Hippocampal formation (tissue), 2 donors: ENCODE measurements at places on chromosomes 12 and 14.

- DNase-seq = no peak
Measured at GRCh38 chr12:20404576-20405346, 36.4 kb downstream of the PDE3A start.

DNA sequence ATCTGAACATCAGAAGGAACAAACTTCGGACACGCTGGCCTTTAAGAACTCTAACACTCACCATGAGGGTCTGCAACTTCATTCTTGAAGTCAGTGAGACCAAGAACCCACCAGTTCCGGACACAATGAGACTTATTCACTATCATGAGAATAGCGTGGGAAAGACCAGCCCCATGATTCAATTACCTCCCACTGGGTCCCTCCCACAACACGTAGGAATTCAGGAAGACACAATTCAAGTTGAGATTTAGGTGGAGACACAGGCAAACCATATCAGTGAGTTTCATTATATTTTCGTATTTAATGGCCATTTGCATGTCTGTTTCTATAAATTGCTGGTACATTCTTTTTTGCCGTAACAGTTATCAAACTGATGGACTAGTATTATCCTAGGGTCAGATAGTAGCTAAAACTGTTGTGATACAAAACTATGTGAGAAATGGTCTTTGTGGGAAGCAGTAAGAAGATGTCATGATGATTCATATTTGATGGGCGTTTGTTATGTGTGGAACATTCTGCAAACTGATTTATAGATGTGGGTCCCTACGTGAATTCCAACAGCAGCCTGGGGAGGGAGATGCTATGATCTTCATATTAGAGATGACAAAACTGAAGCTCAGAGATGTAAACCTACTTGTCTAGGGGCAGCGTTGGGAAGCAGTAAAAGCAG, 282.4 kb upstream of the TMEM132C start:
- no peak for DNase-seq

DNA sequence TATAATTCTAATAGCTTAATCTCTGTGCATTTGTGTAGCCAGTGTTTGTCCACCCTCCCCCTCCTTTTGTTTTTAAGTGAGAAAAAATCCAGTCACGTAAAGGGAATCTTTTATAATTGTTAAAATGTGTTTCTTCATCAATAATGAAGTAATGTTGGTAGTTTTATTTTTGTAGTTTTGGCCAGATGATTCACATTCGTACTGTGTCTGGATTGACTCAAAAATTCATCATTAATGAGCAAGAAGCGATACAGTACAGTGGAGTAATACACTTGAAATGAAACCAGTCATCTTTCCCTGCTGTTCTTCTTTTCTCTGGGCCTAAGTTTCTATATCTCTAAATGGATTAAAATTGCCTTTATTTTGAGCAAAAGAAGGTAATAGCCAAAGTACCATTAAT, 86.5 kb downstream of the SRGAP1 start:
- DNase-seq = no peak

DNA sequence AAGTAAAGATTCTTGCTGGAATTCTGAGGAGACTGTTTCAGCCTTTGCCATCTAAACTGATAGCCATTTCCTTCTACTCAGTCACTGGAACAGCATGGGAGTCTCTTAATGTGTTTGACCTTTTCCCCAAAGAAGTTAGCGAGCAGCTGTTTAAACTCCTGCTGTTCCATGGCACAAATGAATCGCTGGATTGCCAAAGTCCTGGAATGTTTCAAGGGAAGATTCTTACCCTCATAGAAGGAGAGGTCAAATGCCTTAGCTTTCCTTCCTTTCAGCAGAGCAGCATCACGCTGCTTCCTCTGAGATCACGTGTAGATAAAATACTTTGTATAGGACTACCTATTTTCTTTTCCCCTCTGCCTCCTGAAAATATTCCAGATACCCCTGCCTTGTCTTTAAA, 10.5 kb upstream of the NR2C1 start:
- DNase-seq = no peak

DNA sequence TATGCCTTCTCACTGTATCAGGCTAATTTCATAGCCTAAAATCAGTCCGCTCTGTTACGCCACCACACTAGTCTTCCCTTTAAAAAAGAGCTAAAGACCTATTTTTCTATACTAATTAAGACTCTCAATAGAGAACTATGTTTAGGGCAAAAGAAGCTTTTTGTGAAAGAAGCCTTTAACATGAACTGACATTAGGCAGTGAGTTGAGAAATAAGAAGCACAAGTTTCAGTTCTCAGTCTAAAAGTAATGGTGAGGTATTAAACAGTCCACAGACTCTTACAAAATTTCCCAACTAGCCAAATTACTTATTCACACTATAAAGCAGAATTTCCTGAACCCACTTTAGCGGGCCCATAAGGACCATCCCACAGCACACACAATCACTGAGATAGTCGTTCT, 93.7 kb downstream of the SOX5 start:
- DNase-seq = no peak

GRCh38 chr12:71029302-71029701, 108.8 kb upstream of the PTPRR start:
- no peak for DNase-seq

GRCh38 chr12:92439420-92439805, 263.4 kb upstream of the PLEKHG7 start:
- no peak for DNase-seq

- DNase-seq = no peak
Measured at GRCh38 chr12:121250359-121250758, 40.4 kb downstream of the P2RX4 start.

DNA sequence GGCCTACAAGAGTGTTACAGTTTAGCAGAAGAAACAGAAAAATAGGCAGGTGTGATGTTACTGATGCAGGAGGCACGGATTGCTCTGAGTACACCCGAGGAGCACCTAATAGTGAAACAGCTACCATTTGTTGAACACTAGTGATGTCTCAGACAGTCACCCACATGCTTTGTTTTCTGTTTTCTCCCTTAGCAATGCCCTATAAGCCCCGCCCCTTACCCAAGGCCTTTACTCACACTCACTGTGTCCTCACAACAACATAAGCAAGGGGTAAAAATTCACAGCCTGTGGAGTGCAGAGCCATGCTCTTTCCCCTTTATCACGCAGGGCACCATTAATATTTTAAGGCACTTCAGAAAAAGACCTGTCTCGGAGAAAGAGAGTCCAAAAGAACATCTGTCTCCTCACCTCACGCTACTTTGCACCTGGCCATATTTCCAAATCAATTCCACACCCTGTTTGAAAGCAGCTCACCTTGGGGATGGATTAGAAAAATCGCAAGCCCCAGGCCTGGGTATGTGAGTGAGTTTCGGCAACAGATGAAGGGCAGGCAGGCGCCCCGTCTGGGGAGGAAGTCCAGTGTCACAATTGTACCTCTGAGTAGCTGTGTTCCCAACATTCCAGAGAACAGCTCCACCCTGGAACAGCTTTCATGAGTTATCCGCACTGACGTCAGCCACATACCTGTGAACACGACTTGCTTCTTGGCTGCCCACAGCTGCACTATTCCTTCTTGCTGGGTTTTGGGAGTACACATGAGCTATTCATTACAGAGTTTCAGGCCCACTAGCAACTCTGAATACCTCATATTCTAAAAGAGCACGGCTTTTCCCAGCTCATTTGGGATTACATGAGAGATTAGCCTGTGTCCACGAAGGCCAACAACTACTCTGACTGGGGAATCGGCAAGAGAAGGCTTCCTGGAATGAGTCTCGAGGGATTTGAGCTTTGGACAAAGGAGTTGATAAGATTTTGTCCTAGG, 26.0 kb downstream of the MAPK1IP1L start:
- no peak for DNase-seq

GRCh38 chr12:53200107-53200457, 7.0 kb downstream of the ITGB7 start:
- no peak for DNase-seq

DNA sequence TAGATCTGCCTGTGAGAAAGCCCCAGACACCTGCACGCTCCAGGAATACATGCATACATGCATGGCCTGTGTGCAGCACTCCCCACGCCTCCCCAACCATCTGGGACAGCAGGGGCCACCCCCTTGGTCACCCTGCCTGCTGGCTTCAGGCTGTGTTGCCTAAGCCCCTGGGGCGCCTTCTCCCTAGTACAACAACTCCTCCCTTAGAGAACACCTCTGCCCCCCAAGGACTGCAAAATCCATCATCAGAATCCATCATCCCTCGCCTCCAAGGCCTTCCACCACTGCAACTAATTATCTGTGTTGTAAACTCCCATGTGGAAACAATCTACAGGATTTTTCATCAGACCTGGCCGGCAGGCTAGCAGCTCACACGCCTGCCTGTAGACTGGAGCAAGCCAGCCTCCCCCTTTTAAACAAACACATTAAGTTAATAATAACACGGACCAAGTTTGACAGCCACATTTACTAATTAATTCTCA, 36.8 kb downstream of the ZFP36L1 start:
- DNase-seq = no peak

GRCh38 chr14:97410667-97411620, 613.8 kb downstream of the VRK1 start:
- DNase-seq = peak; percentile 14

DNA sequence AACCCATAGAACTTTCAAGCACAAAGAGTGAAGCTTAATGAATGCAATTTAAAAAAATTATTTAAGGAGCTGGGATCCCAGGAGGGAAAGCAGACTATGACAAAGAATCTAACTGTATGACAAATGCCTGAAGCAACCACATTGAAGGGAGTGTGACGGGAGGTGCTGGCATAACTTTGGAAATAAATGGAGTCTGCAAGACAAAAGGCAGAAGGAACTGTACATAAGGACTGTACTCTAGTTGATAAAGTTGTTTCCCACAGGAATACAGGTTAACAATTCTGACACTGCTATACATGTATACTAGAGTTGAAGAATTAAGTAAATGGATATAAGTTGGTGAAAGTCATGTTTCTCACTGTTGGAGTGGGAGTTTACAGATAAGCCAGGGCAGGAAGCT, 41.2 kb upstream of the WSCD2 start:
- no peak for DNase-seq

GRCh38 chr12:47442310-47442709, 263.5 kb downstream of the RPAP3 start:
- DNase-seq = no peak

DNA sequence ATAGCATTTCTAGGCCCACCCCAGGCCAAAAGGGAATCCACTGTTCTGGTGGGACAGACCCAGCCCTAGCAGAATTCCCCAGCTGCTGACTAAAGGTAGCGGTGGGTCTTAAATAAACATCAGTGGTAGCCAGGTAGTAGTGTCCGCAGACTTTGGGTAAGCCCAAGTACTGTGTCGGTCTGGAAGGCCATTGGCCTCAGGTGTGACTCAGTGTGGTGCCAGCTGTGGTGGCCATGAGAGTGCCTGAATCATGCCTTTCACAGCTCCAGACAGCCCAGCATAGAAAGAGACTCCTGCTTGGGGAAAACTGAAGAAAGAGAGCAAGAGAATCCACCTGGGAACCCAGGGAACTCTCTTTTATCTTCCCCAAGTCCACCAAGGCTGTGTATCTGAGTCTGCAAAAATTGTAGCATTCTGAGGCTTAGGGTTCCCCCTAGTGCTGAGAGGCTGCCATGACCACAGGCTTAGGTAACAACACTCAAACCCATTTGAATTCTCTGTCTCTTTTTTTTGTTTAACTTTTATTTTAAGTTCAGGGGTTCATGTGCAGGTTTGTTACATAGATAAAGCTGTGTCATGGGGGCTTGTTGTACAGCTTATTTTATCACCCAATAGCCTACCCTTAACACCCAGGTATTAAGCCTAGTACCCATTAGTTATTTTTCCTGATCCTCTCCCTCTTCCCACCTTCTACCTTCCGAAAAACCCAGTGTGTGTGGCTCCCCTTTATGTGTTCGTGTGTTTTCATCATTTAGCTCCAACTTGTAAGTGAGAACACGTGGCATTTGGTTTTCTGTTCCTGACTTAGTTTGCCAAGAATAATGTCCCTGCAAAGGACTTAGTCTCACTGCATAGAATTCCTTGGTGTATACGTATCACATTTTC, 16.7 kb upstream of the CD163L1 start:
- DNase-seq = no peak

DNA sequence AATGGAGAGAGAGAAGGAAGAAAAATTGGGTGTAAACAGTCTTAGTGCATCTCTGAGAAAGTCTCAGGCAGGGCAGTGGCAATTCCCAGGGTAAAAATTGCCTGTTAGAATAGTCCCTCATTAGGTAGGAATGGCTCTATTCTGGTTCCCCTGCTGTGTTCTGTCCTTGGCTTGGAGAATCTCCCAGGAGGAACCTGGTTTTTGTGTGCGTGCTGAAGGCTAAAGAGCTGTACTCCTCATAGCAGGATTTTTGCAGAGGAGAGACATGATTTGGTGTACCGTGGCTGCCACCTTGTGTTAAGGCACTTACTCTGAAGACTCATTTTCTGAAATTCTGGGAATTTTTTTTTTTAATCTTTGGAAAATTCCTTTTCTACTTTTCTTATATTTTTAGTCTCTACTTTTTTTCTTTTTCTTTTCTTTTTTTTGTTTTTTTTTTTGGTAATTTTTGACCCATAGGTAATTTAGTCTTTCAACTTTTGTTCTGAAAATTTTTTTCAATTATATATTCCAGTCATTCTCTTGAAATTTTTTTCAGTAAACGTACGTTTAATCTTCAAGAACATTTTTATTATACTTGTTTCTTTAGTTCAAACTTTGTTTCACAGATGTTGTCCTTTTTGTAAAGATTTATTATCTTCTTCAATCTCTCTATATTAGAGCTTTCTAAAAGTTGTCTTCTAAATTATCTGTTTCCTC, 63.8 kb downstream of the FBXO33 start:
- DNase-seq = peak; percentile 55

- DNase-seq = no peak
Measured at GRCh38 chr12:58528271-58528670, 392.0 kb downstream of the LRIG3 start.

- DNase-seq = no peak
Measured at GRCh38 chr12:106461730-106462129, 104.2 kb downstream of the POLR3B start.

- DNase-seq = no peak
Measured at GRCh38 chr12:89192429-89192828, 159.9 kb downstream of the DUSP6 start.

- no peak for DNase-seq
Measured at GRCh38 chr14:83712418-83713129, 1817.4 kb upstream of the FLRT2 start.

GRCh38 chr14:63523735-63524426, 19.3 kb downstream of the PPP2R5E start:
- DNase-seq = no peak

DNA sequence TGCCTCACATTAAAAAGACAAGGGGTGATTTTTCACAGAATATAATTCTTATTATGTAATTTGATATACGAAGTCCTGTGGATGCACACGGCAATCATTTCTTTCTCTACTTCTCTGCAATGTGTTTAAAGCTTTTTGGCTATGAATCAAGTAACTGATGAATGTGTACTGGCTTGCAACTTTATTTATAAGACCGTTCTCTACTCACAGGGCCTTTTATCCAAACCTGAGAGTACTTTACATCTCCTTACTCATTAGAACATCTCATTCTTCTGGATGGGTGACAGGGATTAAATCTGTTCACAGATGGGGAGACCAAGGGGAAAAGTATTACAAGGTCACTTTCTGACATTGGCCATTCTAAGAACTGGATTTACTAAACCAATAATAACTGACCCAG, 215.8 kb upstream of the DIO2 start:
- no peak for DNase-seq
